ENCODE measurements at places on chromosomes 7 and 10.

- no peak for DNase-seq
Observed at GRCh38 chr10:1102416-1102815, 46.2 kb downstream of the WDR37 start.

- no peak for DNase-seq
Observed at GRCh38 chr7:100215895-100216294, 3.9 kb upstream of the PVRIG start.

DNA sequence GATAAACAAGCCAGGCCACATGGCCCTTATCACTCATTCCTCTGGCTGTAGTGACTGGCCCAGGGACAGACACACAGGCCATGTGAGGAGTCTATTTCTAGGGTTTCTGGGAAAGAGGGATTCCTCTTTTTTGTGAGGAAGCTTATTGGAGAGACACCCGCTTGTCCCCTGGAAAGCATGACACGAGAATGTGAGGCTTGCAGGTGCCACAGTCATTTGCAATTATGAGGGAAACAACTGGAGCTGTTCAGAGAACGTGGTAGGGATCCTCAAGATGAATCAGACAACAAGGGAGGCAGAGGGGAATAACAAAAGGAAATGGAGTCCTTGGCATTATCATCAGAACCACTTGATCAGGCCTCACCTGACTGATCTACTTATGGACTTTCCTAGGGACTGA, 64.5 kb downstream of the ADCYAP1R1 start:
- no peak for DNase-seq

DNA sequence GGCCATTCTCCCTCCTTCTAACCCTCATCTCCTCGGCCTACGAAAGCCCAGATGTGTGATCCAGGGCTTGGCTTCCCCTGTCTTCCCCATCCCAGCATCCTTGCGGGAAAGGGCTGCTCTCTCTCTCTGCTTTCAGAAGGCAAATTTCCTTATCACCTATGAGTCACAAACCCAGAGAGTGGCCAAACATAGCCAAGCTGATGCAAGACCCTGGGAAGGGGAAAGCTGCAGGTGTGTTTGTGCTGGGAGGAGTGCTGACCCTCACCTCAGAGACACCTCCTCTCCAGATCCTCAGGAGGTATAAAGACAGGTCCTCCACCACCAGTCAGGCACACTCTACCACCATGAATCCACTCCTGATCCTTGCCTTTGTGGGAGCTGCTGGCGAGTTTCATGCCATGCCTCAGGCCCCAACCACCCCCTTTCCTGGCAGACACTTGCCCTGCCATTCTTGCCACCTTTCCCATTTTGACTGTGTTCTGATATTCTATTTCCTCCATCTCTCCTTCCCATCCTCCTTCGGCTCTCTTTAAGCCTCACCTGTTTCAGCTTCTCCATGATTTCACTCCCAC, 10.6 kb upstream of the PRSS2 start:
- no peak for DNase-seq

- no peak for DNase-seq
Observed at GRCh38 chr10:130246113-130246512, 109.9 kb downstream of the GLRX3 start.
